Posterior vena cava (tissue), 2 donors: ENCODE measurements at places on chromosomes 6 and 20.

DNA sequence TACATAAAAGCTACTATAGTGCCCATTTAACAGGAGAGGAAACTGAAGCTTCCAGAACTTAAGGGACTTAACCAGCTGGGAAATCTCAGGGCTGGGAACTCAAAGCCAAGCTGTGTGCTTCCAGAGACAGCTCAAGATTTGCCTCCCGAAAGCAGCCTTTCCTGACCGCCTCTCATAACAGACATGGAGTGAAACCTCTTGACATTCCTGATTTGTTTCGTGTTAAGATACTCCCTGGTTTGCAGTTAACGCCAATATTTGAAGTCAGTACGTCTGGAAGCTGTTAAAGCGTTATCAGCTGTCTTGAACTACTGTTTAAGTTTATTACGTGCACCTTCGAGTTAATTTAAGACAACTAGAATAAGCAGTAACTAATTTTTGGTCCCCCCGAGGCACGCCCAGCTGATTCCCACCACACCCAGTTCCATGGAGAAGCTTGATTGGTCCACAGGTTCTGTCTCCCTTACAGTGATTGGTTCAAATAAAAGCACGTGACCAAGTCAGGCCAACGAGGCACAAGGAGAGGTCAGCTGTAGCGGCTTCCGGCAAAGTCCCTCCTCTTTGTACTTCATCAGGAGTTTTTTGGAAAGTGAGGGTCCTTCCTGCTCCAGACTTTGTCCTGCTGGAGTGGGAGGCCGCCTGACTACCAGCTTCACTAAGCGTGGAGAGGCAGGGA, 8.9 kb upstream of the TCP11 start:
- no peak for DNase-seq

- no peak for DNase-seq
Observed at GRCh38 chr6:113607821-113608545, 249.2 kb upstream of the MARCKS start.

GRCh38 chr6:116256694-116257093, 2.8 kb upstream of the TSPYL4 start:
- DNase-seq: no peak

GRCh38 chr6:13471184-13471583, 16.2 kb downstream of the GFOD1 start:
- DNase-seq: no peak

GRCh38 chr6:63475707-63476106, 96.6 kb upstream of the LOC128125822 start:
- DNase-seq: no peak

GRCh38 chr6:4676016-4676415, 100.2 kb upstream of the CDYL start:
- no peak for DNase-seq

DNA sequence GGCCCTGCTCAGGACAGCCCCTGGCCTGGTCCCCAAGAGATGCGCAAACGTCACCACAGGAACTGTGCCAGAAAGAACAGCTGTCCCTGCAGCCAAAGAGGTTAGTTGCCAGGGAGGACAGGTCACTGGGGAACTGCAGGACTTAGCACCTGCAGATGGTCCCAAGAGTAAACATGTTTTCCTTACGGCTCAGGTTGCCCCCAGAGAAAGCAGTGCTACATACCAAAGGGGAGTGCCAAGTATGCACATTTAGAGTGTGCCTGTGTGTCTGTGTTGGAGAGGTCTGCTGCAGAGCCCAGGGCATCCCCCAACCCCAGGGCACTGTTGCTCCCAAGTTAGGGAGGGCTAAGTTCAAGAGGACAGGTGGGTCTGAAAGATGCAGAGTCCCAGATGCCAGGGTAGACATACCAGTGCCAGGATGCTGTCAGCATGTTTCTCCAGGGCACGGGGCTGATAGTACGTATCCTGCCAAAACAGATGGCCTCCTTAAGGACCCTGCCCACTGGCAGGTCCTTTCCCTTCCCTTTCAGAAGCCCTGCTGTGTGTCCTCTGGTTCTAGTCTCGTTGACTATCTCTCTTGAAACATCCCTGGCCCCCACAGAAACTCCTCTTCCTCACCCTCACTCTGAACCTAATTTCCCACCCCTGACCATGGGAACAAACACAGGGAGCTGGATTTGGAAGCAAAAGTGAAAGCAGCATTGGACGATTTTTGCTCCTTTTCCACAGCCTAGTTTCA, 1.3 kb downstream of the ABHD16A start:
- no peak for DNase-seq

DNA sequence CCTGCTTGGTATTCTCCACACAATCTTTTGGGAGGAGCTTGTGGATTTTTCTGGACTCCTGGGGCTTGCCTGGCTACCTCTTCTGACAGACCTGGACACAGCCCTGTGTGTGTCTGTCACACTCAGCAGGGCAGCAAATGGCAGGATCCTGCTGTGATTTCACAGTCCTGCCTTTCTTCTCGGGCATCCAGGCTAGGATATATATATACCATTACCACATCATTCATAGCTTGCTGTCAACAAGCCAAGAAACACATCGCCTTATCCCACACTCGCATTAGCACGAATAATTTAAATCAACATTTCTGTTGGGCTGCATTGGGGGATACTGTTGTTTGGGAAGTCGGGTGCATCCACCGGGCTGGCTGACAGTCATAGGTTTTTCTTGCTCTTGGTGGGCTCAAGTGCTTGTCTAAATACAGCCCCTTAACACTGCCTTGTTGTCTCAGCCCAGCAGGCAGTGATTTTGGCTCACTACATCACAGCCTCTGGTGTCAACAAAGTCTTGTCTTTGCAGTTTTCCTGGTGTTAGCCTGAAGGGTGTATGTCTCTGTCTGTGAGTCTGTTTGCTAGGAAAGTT, 154.9 kb upstream of the FERMT1 start:
- DNase-seq: no peak

DNA sequence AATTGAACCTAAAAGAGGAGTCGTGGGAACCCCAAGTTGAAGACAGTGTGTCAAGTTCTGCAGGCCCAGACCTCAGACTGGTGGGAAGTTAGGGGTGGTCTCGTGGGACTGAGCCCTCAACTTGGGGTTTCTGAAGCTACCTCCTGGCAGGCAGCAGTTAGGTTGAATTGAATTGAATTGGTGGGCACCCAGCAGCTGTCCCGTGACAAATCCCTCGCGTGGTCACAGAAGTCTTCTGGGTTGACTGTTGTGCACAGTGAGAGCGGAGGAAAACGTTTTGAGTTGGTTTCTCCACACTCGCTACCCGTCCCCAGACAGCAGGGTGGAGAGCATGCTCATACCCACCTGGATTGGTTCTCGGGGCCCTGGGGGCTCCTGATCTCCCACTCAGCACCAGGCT, 12.9 kb downstream of the SLC4A11 start:
- no peak for DNase-seq

- no peak for DNase-seq
Observed at GRCh38 chr6:15551798-15552197, 111.0 kb downstream of the DTNBP1 start.

- no peak for DNase-seq
Observed at GRCh38 chr6:165844801-165845364, 181.8 kb upstream of the PDE10A start.

- peak; percentile 78 for DNase-seq
Observed at GRCh38 chr6:157258878-157259277, 64.4 kb downstream of the TMEM242 start.

- no peak for DNase-seq
Observed at GRCh38 chr20:22918286-22918983, 116.7 kb upstream of the SSTR4 start.

- no peak for DNase-seq
Observed at GRCh38 chr6:2611092-2611491, 139.6 kb downstream of the MYLK4 start.

DNA sequence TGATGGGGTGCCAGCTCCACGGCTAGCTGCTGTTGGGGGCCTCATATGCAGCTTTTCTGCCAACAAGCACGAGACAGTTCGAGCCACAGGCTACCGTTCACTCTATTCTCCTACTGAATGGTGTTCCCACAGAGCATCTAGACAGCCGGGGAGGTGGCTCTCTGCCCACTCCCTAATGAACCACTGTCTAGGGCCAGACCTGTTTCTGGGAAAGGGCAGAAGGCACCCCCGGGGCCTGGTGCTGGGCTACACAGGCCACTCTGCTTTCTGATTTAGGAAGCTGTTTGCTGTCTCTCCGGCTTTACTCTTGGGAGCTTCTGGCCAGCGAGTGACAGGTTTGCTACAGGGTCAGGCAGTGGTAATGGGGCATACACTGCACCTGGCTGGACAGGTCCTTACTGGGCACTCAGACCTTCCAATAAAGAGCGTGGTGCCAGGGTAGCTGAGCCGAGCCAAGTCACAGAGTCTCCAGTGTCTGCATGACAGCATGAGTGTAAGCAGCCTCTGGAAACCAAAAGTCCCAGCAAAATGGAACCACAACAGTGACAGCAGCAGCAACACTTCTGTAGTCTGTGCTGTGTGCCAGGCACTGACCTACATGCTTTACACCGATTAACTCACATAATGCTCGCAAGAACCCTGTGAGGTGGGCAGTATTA, 8.4 kb downstream of the CCDC167 start:
- DNase-seq: no peak

DNA sequence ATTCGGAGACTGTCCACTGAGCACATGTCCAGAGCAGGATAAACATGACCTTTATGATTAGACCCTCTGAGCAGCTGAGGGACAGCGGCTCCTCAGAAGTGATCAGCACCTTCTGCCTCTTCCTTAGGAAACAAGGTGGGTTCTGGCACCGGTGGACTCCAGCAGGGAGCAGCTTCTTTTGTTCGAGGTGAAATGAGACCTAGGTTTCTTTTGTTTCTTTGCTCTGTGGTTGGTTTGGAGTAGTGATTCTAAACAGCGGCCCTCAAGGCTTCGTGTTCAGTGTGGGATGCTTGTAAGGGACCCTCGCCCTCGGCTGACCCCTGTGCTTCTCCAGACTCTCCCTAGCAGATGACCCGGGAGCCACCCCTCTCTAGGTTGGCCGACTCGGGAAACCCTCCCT, 14.6 kb upstream of the FRMD1 start:
- DNase-seq: peak; percentile 44

DNA sequence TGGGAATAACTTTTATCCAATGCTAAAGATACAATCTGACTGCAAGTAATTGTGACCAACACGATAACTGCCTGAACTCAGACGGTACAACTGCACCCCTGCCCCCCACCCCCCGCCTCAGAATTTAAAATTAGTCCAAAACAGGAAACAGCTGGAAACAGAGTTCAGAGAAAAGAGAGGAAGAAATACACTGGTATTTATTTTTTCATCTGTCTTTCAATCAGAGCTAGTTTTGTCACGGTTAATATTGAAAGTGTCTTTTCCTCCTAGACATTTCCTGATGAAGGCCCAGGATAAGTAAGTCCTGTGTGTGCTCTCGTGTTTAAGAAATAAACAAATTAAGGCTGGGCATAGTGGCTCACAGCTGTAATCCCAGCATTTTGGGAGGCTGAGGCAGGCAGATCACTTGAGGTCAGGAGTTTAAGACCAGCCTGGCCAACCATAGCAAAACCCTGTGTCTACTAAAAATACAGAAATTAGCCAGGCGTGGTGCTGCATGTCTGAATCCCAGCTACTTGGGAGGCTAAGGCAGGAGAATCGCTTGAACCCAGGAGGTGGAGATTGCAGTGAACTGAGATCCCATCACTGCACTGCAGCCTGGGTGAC, 21.5 kb downstream of the ACSS1 start:
- peak; percentile 22 for DNase-seq

- DNase-seq: no peak
Observed at GRCh38 chr20:51807720-51808250, 5.5 kb upstream of the SALL4 start.

DNA sequence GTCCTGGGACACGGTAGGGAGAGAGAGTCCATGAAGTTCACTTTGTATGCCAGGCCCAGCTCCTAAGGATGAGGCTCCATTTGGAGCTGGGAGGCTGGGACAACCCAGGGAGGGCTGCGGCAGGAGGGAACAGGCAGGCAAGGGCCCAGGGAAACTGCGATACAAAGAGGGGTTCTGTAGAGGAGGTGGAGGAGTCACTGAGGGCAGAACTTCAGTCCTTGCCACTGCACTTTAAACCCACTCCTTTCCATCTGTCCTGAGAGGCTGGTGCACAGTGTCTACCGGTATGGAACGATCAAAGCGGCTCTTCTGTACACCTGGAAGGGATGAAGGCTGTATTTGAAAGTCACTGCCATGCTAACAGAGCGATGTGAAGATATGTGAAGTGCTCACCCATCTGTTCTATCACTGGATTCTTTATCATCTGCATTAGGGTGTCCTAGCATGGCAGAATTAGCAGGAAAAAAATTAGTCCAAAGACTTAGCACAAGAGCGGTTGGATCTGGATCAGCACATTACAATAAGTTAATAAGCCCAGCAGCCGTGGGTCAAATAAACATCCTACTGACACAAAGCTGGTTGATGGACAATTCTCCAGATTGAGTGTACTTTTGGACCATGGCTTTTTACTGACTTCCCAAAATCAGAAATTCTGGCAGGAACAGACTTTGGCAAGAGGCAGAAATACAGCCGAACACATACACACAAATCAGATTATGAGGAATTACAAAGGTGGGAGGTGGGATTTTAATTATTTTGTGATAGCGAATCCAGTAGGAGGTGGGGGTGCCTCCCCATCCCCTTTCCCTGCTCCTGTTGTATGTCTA, 20.9 kb upstream of the ZFAND3 start:
- no peak for DNase-seq

GRCh38 chr6:131909408-131910218, 41.6 kb downstream of the CCN2 start:
- no peak for DNase-seq

- no peak for DNase-seq
Observed at GRCh38 chr6:53236241-53236640, 87.6 kb upstream of the GCM1 start.

DNA sequence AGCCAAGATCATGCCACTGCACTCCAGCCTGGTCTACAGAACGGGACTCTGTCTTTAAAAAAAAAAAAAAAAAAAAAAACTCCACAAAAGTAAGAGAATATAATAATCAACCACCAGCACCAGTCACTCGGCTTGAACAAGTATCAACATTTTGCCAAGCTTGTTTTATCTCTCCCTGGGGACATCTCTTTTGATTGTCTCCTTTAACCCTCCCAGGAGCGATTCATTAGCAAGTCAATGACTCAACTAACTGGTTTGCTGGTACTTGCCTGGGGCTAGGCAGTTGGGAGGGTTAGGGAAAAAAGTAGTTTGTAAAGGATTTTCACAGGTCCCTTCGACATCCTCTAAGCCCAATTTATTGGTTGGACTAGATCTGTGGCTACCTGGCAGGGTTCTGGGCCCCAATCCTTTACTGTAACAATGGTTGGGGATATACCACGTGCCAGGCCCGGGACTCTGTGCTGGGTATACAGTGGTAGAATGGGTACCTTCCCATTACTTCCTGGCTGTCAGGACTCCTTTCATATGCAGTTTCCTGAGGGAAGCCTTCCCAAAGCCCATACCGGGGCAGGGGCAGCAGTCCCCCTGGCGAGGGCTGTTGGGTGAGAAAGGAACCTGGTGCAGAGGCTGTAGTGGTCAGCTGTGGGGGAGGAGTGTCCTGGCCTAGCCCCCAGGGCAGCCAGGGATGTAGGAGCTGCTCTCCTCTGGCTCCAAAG, 12.2 kb downstream of the TGIF2 start:
- no peak for DNase-seq

- no peak for DNase-seq
Observed at GRCh38 chr6:31154436-31154835, 3.2 kb downstream of the CCHCR1 start.

GRCh38 chr6:14516956-14517355, 399.4 kb downstream of the CD83 start:
- no peak for DNase-seq
